A172 (cell line): ENCODE measurements at places on chromosomes 5 and 9.

DNA sequence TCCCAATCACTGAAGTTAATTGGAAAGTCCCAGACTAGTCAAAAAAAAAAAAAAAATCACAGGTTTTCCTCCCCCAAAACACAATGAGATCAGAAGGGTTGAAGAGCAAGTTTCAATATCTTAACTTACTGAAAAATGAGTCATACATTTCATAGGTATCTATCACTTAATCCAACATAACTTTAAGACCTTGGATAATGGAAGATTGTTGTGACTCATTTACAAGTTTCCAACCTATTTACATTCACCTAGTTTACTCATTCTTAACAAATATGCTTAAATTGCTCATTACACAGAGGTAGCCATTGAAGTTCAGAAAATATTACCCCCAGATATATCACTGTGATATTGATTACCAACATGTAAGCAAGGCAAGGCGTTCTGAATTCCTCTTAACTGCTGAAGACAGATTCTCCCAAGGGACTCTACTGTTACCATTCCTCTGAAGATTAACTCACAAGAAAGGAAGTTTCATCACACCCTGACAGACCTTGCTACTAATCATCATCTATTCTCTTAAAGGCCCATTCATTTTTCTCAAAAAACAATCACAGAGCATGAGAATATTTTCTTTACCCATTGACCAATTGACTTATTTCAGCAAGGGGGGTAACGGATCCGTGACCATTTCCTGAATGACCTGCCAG lies 563.8 kb downstream of the TLE1 start:
- peak; percentile 39 for DNase-seq

DNA sequence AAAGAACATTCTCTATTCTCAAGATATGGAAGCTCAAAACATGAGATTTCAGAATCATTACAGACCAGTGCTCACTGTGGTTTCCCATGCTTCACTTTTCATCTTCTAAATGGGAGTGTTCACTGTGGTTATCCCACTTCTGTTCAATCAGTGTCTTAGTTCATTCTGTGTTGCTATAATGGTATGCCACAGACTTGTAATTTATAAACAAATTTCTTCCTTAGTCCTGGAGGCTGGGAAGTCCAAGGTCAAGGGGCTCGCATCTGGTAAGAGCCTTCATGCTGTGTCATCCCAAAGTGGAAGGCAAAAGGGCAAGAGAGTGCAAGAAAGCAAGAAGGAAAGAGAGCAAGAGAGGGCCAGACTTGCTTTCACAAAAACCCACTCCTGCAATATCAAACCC lies 146.3 kb downstream of the TTC39B start:
- DNase-seq, result no peak

- DNase-seq, result no peak
Observed at GRCh38 chr9:133701981-133702797, 36.0 kb downstream of the SARDH start.

DNA sequence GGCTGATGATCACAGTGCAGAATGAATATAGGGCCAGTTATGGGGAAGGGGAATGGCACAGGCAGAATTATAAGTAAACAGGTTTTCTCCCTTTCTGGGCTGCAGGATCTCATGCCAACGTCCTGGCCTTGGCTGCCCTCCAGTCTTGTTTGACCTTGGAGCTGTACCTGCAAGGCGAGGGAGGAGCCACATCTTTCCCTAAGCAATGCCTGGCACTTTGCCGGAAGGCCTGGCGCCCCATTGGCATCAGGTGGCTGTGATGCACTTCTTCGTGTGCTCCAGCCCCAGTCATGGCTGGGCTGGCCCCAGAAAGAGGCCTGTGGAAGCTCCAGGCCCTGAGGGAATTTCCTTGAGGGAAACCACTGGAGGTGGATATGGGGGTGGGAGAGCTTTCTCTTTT lies 16.7 kb upstream of the IQGAP2 start:
- no peak for DNase-seq

- peak; percentile 41 for DNase-seq
Observed at GRCh38 chr9:124894741-124895170, 32.8 kb downstream of the ARPC5L start.

DNA sequence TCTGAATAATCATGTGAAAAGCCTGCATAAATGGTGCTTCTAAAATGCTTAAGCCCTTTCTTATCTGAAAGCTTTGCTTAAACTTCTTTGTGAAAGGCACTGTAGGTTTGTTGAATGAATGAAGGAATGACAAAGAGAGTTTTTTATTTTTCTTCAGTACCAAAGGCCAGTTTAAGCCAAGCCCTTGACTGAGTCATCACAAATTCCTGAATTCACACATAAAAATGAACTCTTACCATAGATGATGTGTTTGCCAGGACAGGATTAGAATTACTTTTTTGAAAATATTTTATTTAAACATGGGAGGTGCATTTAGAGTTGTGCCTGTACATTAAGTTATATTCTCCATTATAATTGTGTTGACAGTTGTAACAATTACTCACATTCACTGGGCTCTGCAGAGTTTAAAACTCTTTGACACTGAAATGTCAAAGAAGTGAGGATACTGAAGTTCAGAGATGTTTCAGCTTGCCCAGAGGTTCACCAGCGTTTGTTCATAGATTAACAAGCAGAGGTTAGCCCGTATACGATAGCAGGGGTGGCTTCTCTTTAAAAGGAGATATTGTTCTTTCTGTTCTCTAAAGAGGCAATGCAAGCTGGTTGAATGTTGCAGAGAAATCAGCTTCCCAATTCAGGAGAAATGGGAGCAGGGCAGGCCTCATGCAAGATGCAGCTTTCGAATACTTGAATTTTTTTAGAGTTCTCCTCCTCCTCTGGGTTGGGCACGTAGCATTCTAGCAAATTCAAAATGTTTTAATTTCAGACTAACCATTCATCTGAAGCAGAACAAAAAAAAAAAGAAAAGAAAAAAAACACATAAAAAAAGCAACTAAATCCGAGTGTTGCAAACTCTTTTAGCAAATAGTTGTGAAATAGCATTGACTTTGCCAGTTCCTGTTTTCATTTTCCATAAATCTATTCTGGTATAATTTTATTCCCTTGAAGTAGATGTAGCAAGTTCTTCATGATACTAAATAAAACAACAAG lies 358.7 kb upstream of the KLF4 start:
- peak; percentile 22 for DNase-seq

GRCh38 chr5:78554670-78555069 lies 93.9 kb downstream of the LHFPL2 start:
- no peak for DNase-seq

GRCh38 chr5:142874540-142874939 lies 104.4 kb downstream of the ARHGAP26 start:
- peak; percentile 69 for DNase-seq

DNA sequence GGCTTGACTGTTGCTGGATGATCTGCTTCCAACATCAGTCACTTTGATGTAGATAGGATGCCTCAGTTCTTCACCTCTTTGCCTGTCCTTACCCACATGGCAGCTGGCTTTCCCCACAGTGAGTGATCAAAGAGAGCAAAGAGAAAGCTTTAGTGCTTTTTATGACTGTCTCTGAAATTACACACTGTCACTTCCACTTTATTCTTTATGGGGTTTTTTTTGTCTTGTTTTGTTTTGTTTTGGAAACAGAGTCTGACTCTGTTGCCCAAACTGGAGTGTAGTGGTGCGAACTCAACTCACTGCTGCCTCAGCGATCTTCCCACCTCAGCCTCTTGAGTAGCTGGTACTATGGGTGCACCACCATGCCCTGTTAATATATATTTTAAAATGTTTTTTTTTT lies 32.4 kb upstream of the C5orf24 start:
- no peak for DNase-seq

GRCh38 chr5:10564838-10565784 lies 1.2 kb downstream of the ANKRD33B start:
- DNase-seq, result no peak

DNA sequence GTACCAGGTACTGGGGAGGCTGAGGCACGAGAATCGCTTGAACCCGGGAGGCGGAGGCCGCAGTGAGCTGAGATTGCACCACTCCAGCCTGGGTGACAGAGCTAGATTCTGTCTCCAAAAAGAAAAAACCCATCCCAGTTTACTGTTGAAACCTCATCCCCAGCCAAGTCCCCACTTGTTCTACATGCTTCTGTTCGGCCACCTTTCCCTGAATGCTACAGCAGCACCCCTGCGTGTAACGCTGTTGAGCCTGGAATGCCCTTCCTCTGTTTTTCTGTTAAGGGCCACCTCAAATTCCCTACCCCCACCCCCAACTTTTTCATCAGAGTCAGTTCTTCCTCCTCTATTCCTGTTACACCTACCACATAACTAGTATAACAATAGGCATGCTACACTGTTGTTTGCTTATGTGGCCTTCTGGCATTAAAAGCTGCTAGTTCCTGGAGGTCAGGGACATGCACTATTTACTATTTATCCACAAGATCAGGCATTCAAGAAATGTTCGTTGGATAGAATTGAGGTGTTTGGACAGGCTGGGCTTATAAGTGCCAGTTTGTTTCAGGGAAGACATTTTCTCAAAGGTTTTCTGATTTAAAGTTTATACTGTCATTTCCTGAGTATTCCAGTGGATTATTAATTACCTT lies 47.1 kb upstream of the C5orf47 start:
- DNase-seq, result peak; percentile 25

GRCh38 chr5:67350618-67351201 lies 154.1 kb upstream of the CD180 start:
- DNase-seq, result no peak

DNA sequence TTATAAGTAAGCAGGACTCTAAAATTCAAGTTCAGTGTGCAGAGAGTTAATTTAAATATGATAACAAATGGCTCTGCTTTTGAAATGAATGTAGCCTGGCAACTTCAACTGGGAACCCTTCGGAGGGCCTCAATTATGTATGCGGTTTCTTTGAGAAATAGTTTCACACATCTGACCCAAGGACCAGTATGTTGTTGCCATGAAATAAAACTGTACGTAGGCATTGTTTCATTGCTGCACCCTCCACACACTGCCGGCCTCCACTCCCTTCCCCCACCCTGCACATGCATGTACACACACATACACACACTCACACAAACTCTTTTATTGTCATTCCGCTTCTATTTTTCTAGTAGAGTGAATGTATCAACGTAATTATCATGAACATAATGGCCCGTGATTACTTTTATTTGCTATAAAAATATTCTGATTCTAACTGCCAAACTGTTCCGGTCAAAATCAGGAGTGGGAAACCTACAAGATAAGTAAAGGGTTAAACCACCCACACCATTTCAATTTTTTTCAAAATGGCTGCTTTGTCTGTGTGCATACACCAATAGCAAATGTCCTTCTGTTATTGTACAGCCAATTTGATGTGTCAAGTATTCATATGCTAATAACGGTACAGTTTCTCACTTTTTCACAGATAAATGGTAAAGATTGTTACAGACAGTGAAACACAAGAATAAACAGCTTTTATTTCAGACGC lies 215.5 kb upstream of the TMEM161B start:
- DNase-seq, result no peak

DNA sequence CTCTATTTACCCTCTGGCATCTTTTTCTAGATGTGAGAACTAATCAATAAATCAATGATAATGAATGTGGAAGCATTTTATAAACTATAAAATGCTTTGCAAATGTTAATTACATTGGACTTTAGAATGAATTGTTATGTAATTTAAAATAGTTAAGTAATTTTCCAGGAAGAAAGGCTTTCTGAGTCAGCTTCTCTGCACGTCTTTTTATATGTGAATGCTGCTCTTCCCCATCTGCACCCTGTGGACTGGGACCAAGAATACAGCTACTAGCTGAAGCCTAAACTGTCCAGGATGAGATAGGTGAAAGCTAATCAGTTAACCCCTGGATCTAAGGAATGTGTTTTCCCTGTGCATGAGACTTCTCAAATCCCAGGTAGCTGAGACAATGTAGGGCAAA lies 292.9 kb downstream of the NR3C1 start:
- no peak for DNase-seq

DNA sequence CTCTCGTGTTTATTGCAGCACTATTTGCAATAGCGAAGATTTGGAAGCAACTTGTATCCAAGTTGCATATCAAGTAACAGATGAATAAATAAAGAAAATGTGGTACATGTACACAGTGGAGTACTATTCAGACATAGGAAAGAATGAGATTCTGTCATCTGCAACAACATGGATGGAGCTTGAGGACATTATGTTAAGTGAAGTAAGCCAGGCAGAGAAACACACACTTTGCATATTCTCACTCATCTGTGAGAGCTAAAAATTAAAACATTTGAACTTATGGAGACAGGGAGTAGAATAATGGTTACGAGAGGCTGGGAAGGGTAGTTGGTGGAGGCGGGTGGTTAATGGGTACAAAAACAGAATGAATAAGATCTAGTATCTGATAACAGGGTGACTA lies 56.3 kb downstream of the COX7C start:
- no peak for DNase-seq

- DNase-seq, result no peak
Observed at GRCh38 chr5:58279259-58279658, 180.6 kb downstream of the PLK2 start.

- DNase-seq, result no peak
Observed at GRCh38 chr5:142289708-142290576, 34.9 kb downstream of the SPRY4 start.

DNA sequence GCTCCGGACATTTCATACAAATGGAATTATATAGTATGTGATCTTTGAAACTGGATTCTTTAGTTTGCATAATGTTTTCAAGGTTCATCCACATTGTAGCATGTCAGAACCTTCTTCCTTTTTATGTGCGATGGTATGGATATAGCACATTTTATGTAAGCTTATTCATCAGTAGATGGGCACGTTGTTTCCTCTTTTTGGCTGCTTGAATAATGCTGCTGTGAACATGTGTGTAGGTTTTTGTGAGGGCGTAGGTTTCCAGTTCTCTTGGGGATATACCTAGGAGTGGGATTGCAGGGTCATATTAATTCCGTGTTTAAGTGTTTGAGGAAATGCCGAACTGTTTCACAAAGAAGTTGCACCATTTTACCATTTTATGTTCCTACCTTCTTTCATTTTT lies 187.8 kb downstream of the NR3C1 start:
- no peak for DNase-seq

- peak; percentile 85 for DNase-seq
Observed at GRCh38 chr5:81755320-81755719, 4.4 kb upstream of the SSBP2 start.

DNA sequence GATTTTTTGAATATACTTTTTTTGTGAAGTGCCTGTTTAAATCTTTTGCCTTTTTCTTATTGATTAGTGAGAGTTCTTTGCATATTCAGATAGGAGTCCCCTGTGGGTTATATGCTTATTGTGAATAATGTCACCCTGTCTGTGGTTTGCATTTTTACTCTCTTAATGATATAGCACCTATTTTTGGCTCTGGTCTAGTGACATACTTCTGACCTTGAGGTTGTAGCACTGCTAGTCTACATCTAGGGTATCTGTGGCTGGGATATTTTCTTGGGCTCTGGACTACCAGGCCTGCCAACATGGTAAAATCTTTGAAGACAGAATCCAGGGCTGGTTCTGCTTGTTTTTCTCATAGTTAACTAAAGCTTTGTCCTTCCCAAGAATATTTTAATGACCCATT lies 13.5 kb upstream of the NKX2-5 start:
- no peak for DNase-seq

DNA sequence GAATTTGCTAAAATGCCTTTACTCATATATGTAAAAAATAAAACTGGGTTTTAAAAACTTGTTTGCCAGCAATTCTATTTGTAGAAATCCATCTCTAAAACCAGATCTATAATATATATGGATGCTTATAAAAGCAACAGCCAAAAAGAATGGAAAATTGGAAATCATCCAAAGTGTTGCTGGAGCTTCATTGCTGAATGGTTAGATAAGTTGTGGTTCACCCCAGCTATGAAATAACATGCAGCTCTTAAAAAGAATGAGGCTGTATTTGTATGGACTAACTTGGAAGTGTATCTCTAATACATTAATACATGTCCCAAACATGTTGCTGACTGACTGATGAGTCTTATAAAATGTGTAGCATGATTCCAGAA lies 76.2 kb downstream of the STK10 start:
- DNase-seq, result peak; percentile 52
